Hematopoietic multipotent progenitor cell treated with erythropoietin and hydrocortisone succinate and interleukin-3 and kit ligand, for 6 days (in vitro differentiated cells): ENCODE measurements at places on chromosomes 6 and 20.

DNA sequence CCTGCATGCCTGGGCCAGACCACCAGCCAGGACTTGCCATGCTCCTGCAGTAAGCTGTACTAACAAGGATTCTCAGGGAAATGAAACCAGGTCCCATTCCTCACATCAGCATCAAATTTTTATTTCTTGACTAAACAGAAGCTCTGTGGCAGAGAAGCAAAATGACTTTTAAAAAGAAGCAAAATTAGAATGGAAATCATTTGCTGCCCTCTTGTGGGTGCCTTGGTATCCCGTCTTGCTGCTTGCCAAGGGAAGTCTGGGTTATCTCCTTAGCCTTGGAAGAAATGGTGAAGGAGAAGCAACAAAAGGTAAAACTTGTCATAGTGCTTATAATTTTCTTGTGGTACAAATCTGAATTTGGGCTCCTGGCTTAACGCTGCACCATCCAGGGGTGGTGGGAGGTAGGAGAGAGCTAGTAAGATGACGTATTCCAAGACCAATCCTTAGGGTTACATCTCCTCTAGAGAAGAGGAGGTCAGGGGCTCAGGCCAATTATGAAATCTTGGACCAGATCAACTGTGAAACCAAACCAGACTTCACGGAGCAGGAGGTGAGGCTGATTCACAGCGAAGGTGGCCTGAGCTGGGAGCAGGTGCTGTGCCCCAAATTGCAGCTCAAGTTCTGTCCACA lies 107.5 kb downstream of the FAXC start:
- peak; percentile 27 for DNase-seq

DNA sequence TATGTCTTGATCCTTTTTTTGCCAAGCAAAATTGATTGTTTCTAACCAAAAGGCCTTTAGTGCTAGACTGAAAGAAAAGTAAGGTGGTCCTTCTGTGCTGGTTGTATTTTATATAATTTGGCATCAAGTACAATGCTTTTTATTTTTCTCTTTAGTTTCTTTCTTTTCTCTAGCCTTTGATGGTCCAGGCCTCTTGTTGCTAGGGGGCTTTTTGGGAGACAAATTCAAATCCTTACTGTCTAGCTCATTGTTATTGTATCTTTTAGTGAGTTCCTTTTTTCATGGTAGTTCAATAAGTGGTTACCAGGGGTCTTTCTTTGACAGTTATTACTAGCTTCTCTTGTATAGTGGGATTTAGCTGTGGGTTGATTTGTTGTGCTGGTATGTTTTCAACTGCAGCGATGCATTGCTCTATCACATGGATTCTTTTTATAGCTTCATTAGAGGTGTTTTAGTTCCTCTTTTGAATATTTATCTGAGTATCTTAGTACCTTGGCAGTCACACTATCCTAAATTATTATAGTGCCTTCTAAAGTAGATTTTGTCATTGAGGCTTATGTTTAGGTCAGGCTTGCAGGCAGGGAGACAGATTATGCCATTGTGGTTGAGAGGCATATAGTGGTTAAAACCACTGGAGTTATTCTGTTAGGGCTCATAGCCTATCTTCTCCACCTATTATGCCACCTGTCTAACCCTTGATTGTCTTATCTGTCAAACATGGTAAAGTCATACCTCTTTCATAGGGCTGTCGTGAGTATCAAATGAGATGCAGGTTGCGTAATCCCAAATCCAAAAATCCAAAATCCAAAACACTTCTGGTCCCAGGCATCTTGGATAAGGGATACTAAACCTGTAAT lies 49.5 kb downstream of the KCNS1 start:
- DNase-seq, result peak; percentile 65

GRCh38 chr6:49776444-49776843 lies 10.6 kb downstream of the PGK2 start:
- peak; percentile 41 for DNase-seq

DNA sequence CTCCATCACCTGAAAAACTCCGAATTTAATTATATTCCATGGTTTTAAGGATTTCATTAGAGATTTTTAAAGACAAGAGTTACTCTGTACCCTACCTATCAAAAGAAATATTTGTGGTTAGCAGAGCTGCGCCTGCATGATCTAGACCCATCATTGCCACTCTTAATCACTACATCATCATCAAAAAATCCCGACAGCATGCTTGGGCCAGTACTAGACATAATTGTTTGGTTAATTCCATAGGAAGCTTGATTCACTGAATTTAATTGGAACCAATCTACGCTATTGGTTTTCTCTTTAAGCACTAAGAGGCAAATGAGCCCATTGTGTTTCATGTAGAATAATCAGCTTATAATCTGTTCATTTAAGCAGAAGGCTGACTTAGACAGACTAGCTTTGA lies 33.4 kb upstream of the RNF217 start:
- no peak for DNase-seq

- DNase-seq, result peak; percentile 49
Measured at GRCh38 chr6:16669227-16669626, 92.0 kb downstream of the ATXN1 start.

DNA sequence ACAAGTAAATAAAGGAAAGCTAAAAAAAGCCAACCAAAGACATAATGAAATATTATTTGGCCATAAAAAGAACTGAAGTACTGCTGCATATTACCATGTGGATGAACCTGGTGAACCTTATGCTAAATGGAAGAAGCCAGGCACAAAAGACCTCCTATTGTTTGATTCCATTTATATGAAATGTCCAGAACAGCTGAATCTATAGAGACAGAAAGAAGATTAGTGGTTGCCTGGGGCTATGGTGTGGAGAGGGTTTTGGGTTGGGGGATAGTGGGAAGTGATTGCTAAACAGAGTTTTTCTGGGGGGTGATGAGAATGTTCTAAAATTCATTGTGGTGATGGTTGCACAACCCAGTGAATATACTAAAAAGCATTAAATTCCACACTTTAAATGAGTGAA lies 53.2 kb downstream of the TSBP1 start:
- DNase-seq, result no peak

GRCh38 chr20:13034115-13034514 lies 25.3 kb downstream of the SPTLC3 start:
- no peak for DNase-seq
